ENCODE measurements at places on chromosomes 5 and 9.

- no peak for DNase-seq
These were observed 12.2 kb upstream of the SLC44A1 start for GRCh38 chr9:105232207-105232606.

DNA sequence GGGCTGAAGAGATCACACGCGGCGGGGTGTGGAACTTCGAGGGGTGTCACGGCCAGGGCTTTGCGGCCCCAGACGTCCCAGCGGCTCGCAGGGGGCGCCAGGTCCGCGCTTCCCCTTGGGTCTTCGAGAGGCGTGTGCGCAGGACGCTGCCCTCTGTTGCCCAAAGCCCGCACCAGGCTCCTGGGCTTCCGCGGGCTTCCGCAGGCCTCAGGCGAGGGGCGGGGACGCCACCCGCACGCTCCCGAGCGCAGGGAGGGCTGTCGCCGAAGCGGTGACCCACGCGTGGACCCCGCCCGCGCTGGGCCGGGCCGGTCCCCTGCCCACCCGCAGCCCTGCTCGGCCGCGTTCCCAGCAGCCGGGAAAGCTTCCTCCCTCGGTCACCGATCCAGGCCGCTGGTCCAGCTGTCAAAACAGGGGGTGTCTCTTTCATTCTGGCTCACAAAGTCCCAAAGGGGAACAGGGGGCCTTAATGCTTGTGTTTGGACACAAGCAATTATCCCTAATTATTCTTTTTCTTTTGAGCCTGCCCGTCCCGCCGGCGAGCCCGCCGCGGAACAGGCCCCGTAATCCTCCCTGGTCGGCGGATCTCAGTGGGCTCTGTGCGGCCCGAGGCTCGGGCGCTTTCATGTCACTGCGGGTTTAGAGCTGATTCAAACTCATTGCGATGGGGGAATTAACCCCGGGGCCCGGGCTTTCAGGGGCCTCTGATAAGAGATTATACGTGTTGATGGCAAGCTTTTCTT is 60.6 kb downstream of the TMEM174 start:
- DNase-seq, result no peak

DNA sequence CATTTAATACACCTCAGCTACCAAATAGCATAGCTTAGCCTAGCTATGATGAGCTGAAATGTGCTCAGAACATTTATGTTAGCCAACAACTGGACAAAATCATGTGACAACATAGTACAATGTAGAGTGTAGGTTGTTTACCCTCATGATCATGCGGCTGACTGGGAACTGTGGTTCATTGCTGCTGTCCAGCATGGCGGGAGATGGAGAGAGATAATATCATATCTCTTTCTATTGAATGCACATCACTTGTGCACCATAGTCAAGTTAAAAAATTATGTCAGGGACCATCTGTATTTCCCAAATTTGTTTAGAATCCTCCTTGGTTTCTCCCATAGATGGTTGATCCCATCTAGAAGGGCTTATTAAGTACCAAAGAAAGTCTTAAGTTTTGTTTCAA is 151.1 kb upstream of the ELL2 start:
- no peak for DNase-seq

GRCh38 chr9:81082221-81082620 is 607.1 kb downstream of the TLE1 start:
- DNase-seq, result no peak

DNA sequence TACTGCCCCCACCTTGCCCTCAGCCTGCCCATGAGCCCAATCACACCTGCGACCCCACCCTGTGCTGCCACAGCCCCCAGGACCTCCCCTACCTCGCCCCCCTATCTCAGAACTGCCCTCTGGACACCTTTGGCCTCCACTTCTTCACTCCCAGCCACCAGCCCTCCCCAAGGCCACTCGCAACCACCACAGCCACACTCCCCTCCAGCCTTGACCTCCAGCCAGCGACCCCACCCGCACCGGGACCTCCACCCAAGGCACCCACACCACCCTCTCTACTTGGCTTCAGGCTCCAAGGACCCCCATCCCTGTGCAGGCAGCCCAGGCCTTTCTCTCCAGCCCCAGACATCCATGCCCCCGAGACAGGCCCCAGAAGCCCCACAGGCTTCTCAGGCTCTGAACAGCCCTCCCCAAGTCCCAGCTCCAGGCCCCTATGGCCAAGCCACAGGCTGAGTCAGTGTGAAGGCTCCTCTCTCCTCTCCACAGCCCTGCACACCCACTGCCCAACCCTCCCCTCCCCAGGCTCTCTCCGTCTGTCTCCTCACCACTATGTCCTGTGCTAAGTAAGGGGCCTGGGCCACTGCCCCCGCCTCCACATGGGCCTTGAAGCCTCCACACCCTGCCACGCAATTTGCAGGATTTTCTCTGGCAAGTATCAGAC is 2.0 kb downstream of the AK1 start:
- no peak for DNase-seq

DNA sequence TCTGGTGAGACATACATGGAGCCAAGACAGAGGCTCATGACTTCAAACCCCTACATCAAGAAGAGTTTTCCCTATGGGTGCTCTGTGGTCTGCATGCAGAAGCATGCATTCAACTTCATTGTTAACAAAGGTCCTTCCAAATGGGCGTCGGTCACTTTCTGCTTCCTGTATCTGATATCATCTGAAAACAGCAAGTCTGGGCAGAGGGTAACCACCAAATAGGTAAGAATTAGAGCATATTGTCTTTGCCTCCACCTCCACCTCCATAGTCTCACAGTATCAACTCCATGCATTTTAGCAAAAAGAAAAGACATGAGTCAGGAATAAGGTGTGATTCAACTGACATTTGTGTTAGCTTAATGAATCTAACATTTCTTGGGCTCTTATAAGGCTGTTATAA is 462.9 kb downstream of the DMRT2 start:
- DNase-seq, result no peak

- no peak for DNase-seq
These were observed 347.9 kb upstream of the SEMA6A start for GRCh38 chr5:116922532-116922931.

DNA sequence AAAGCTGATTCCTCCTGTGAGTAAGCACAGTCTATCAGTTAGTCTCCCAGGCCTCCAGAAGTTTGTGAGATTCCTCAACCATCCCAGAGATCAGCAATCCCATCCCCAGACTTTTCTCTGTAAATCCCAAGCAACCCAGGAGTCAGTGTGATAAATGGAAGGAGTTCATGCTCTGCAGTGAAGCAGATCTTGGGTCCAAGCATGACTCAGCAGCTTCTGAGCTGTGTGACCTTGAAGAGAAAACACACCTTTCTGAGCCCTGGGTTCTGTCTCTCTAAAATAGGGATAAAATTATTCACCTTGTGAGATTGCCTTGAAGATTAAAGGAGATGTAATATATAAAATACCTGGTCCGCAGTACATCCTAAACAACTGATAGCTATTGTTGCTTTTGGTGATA is 318.7 kb downstream of the ASTN2 start:
- DNase-seq, result no peak

DNA sequence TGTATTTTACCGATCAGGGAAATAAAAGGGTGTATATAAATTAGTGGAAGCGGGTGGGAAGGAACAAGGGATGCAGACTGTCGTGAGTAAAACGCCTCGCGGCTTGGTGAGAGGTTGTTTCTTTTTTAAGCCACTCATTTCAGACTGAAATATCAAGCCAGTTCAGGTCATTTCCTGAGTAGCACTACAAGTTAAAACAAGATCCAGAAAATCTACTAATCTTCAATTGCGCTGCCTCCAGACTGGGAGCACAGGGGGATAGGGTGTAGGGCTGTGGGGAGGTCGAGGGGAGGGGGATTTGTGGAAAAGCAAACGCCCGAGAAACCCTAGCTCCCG is 140.8 kb downstream of the TSSK1B start:
- DNase-seq, result no peak

- DNase-seq, result no peak
These were observed 89.5 kb upstream of the FAM120A start for GRCh38 chr9:93361995-93362394.

- DNase-seq, result no peak
These were observed 14.2 kb upstream of the PTGS1 start for GRCh38 chr9:122356627-122357026.

DNA sequence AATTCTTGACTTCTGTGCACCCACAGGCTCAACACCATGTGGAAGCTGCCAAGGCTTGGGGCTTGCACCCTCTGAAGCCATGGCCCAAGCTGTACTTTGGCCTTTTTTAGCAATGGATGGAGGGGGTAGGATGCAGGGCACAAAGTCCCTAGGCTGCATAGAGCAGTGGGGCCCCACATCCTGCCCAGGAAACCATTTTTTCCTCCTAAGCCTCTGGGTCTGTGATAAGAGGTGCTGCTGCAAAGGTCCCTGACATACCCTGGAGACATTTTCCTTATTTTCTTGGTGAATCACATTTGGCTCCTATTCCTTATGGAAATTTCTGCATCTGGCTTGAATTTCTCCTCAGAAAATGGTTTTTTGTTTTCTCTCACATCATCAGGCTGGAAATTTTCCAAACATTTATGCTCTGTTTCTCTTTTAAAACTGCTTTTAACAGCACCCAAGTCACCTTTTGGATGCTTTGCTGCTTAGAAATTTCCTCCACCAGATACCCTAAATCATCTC is 482.7 kb upstream of the TLE4 start:
- no peak for DNase-seq

DNA sequence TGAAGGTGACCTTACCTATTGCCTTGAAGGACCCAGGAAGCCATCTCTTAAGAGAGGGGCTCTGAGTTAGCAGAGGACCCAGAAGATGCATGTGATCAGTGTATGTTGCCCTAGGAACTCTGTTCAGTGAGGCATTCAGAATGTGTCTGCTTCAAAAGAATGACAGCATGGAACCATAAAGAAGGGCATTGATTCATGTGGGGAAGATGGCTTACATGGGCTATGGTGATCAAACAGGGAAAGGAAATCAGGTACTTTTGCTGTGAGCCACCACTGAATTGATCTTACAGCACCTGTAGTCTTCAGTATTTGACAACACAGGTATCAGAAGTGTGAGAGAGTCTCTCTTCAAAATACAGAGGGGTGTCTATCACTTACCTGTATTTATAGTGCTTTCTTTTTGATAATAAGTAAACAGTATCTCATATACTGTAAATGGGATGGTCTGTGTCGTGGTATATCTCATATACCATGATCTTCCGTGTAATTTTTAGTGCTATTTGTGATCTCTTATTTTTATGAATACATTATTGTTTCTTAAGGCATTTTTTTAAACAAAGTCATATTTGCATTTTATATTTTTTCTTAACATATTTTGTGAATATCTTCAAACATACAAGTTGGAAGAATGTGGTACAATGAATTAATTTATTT is 57.0 kb downstream of the FOCAD start:
- DNase-seq, result no peak

DNA sequence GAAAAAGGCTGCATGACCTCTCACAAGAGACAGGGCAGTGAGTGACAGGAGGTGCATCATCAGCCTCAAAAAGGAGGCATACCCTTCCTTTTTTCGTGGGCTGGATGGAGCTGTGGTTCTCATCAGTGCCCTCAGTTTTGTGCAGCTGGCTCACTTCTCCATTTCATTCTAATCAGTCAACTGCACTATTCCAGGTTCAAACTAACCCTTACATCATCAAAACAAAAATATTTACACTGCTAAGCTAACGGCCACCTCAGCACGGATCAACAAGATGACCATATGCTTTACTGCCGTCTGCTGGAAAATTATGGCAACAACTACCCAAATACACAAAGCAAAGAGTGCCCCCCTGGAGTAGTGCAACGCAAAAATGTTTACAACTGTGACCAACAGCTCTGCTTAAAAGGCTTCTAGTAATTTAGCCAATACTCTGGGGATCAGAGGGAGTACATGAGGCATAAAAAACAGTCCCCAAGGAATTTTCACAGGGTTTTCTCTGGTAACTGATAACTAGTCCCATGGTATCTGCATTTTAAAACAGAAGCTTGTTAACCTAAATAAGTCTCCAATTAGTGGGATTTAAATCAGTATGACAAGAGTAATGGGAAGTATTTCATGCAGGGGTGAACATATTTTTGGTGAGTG is 10.8 kb downstream of the KCNV2 start:
- peak; percentile 31 for DNase-seq

DNA sequence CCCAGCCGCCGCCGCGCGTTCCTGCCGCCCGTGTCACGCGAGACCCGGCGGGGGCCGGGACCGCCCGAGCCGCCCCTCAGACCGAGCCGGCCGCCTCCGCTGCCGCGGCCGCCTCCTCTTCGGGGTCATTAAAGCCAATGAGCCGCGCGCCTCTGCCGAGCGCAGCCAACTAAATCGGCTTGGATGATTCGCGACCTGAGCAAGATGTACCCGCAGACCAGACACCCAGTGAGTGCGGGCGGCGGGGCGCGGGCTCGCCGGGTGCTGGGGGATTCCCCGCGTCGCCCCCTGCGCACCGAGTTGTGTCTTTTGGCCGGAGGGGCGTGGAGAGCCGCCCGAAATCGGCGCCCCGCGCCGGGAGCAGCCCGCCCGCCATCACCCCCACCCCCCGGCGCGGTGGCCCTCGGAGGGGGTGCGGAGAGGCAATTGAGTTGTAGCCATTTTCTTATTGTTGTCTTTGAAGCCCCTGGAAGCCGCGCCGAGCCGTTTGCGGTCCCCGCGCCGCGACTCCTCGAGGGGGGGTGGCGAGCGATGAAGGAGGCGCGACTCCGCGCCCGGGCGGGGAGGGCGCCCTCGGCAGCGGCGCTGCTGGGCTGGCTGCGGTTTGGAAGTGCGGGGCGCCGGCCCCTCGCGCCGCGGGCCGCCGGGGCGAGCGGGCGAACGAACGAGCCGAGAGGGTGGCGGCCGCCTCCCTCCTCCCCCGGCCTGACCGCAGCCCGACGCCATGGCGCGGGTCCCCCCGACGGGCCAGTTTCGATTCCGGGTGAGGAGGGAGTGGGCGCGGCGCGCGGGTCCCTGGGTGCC is 1.0 kb downstream of the TLE4 start:
- DNase-seq, result no peak

- no peak for DNase-seq
These were observed 44.4 kb downstream of the SLC12A7 start for GRCh38 chr5:1067141-1068121.

DNA sequence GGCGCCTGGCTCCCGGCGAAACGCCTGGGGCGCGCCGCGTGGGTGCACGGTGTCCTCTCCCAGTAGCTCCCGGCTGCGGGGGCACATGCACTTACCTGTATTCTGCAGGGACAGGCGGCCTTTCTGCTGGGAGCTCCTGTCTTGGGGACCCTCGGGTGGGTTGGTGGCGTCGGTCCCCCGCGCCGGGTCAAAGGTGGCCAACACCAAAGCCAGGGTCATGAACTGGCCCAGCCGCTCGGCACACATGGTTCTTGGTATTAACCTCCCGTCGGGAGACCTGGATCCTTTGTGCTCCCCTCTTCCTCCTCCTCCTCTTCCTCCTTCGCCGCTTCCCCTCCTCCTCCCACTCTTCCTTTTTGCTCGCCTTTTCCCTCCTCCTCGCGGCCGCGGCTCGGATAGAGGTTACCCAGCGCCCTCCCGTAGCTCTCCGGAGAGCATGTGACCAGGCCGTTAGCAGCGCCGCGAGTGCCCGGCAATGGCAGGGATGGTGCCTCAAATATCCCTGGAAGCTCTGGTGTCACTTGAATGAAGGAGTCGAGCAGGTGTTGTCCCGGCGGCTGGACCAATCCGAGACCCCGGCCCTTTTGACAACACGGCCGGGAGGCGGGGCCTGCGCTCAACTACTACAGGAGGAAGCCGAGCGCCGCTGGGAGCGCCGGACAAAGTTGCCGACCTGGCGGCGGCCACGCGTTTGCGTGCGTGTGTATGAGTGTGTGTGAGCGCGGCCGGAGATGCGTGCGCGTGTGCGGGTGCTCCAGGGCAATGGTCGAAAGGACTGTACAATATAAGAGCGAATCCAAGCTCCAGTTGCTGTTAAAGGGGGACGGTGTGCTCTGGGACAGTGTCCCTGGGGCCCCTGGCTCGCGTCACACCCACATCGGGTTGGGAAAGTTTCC is at the start of gene STC2:
Gene STC2, minus strand, starts transcription at position 467 of the 896 bp plus-strand sequence. Its CDS starts 221 bp downstream, at position 246.
- peak; percentile 74 for DNase-seq

GRCh38 chr5:60257596-60258271 is 364.2 kb upstream of the PDE4D start:
- DNase-seq, result no peak

- DNase-seq, result no peak
These were observed 29.5 kb downstream of the HMHB1 start for GRCh38 chr5:143841446-143841845.
